NCI-H2029 treated with DMSO at 0.1 percent for 48 hours (cell line): ENCODE measurements at places on chromosomes 1 and 21.

DNA sequence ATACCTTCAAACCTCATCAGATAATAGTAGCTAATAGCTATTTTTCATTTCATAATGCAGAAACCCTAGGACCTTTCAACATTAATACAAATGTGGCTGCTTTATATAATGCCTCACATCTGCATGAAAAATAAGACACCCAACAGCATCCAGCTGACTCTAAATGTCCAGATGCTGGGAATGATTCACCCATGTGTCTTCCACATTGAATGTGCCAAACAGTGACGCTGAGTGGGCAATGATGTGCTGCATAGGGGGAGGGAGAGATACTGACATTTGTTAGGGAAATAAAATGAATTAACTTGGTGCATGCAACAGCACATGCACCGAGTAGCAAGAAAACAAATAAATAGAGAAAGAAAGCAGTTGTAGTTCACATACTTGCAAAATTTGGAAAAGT is 199.3 kb downstream of the DSCAM start:
- DNase-seq: no peak

DNA sequence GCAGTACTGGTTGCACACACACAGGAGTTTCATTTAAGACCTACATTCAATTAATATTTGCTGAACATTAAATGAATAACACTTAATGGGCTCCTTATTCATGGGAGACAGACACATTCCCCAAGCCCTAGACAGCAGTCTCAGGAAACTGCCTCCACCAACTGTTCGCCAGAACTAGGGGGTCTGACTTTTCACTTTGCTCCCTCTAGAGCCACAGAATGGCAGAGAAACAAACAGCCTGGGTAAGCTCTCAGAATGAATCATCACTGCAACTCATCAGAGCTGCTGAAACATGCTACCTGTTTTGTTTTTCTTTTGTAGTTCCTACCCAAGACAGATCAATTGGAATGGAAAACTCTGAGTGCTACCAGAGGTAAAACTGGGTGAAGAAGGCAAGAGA is 31.7 kb downstream of the ELK4 start:
- no peak for DNase-seq

DNA sequence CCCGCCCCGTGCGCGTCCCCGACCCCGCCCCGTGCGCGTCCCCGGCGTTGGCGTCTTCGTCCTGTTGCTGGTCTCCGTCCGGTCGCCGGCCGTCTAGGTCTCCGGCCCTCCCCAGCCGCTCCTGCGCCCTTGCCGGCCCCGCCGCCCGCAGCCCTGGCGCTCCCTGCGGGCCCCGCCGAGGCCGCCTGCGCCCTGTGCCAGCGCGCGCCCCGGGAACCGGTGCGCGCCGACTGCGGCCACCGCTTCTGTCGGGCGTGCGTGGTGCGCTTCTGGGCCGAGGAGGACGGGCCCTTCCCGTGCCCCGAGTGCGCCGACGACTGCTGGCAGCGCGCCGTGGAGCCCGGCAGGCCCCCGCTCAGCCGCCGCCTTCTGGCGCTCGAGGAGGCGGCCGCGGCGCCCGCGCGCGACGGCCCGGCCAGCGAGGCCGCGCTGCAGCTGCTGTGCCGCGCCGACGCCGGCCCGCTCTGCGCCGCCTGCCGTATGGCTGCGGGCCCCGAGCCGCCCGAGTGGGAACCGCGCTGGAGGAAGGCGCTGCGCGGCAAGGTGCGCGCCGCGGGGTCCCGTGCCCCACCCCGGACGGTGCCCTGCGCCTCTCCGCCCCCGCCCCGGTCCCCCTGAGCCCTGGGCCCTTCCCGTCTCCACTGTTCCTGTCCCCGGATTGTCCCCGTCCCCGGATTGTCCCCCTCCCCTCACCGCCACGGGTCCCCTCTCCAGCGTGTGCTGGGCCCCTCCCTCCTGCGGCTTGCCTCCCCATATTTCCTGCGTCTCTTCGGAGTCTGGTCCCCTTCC is at the start of gene RNF187:
TSS of gene RNF187 (plus strand) at position 47 of the 789 bp plus-strand sequence.
- DNase-seq: no peak

- no peak for DNase-seq
Observed at GRCh38 chr1:81505831-81506230, 294.9 kb upstream of the ADGRL2 start.
